Central memory CD4-positive, alpha-beta T cell (primary cell): ENCODE measurements at places on chromosomes 12 and 14.

GRCh38 chr14:59303216-59303615, 114.7 kb downstream of the DAAM1 start:
- no peak for DNase-seq

DNA sequence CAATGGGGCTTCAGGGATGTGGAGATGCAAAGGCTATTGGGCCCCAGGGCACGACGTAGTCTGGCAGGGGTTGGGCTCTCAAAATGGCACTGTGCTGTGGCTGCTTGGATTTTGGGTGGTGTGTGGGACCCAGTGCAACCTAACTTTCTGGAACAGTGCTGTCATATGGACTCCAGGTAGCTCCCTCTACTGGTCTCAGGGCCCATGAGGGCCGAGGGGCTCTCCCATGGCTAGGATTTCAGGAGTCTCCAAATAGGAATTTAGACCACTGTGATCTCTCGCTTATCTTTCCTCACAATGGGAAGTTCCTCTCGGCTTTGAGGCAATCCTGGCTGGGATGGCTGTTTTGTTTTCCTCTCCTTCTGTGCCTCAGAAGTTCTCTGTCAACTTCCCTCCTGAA, 68.2 kb upstream of the MUCL1 start:
- no peak for DNase-seq

DNA sequence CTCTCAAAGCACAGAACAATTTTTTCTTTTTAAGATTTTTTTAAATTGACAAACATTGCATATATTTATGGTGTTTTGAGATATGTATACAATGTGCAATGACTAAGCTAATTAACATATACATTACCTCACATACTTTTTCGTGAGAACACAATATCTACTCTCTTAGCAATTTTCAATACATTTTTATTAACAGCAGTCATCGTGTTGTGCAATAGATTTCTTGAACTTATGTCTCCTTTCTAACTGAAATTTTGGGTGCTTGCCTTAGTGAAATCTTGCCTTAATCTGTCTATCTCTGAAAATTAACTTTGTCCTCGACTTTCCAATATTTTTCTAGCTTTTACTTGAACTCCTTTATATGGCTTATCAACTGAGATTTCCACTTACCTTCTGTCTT, 6.8 kb downstream of the OR10A7 start:
- DNase-seq, result no peak

DNA sequence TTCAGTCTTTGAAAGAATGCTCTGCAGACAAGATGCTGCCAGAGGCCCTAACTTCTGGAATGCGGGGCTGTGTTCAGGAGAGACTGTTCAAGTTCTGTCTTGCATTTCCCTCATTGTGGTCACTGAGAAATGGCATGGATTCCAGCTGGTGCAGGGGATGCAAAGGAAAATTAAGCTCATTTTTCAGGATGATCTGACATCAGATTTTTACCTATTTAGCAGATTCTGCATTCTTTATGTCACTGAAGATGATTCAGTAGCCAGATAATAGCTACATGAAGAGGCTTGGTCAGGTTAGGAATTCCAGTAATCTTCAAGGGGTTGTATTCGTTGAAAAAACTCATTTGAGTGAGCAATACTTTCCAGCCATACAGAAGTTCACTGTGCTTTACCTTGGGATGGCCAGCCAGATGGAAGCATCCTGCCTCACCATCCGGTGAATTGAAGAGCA, 16.1 kb upstream of the MFAP5 start:
- DNase-seq, result no peak

- no peak for DNase-seq
Observed at GRCh38 chr14:28661171-28661772, 105.3 kb upstream of the FOXG1 start.

GRCh38 chr14:92914087-92914656, 8.8 kb upstream of the CHGA start:
- DNase-seq, result no peak
